ENCODE measurements at places on chromosomes 6 and 20. TPM values are rescaled to one million over a fixed set of nuclear protein-coding genes. Genes with fewer than 3 reads are reported as not detected.

DNA sequence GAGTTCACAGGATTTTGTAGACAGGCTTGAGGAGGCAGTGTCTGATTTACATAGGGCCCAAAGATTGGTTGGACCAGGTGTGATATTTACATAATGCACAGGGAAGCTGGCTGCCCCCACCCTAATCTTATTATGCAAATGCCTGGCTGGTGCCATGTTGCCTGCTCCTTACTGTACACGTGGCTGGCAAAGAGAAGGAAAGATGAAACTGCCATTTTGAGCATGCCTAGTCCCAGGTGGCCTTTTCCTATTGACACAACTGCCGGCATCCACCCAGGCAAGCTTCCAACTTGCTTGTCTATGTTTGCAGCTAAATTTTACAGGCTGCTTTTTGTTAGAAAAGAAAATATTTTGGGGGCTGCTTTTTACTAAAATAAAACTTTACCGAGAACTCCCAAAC is 174.6 kb downstream of the LMBRD1 start:
- H3K4me1 ChIP-seq = no peaks in the 10 kb centered on the region
- no peak overlapping the region for H3K4me3 ChIP-seq
- no peaks in the 10 kb centered on the region for H3K27me3 ChIP-seq

GRCh38 chr6:168871642-168872315 is 381.9 kb downstream of the THBS2 start:
- H3K4me1 ChIP-seq = peaks cover 3% of the 10 kb centered on the region
- H3K4me3 ChIP-seq = no peak overlapping the region
- no peak overlapping the region for H3K27ac ChIP-seq
- DNase-seq = no peak
- H3K27me3 ChIP-seq = no peaks in the 10 kb centered on the region
- no peaks in the 10 kb centered on the region for H3K36me3 ChIP-seq

GRCh38 chr6:138600726-138601125 is 101.4 kb upstream of the NHSL1 start:
- no peak for DNase-seq
- no peaks in the 10 kb centered on the region for H3K27me3 ChIP-seq
- no peaks in the 10 kb centered on the region for H3K4me1 ChIP-seq
- no peak overlapping the region for H3K4me3 ChIP-seq
- H3K36me3 ChIP-seq = no peaks in the 10 kb centered on the region

The PLG gene
- not detected for total RNA-seq

DNA sequence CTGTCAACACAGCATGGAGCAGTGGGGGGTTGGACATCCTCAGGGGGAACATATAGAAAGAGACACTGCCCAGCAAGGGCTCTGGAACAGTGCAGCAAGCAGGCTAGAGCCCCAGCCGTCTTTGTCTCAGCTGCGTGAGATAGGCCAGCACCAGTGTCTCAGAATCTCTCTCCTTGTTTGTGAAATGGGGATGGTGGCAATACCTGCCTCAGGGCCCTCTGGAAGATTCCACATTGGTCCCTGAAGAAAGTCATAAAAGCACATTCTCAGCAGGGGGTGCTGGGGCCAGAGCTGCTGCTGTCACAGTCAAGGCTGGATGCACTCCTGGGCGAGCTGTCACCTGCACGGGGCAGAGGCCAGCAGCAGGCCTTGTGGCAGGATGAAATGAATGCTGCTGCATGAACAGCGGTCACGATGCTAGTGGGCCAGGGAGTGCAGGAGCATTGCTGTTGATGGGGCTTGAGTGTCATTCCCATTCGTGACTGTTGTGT is 121.7 kb downstream of the SYCP2 start:
- H3K4me1 ChIP-seq = no peaks in the 10 kb centered on the region
- no peaks in the 10 kb centered on the region for H3K27me3 ChIP-seq
- H3K36me3 ChIP-seq = no peaks in the 10 kb centered on the region
- H3K4me3 ChIP-seq = no peak overlapping the region
- peak; percentile 40 for DNase-seq
- H3K27ac ChIP-seq = no peak overlapping the region

DNA sequence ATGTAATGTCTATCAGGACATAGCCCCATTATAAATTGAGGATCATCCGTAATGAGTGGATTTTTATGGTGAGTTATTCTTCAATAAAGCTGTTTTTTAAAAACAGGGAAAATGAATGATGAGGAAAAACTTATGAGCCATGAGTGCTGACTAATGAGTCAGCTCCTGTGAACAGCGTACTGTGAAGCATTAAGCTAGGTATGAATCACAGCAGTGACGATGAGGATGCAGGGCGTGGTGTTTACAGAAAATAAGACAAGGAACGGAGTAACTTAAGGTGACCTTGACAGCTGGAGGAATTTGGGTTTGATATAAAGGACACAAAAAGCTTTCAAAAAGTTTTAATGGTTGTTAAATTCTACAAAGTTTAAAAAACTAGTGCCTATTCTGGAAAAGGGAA is 96.3 kb downstream of the FOXF2 start:
- H3K4me1 ChIP-seq = no peaks in the 10 kb centered on the region
- DNase-seq = no peak
- no peak overlapping the region for H3K27ac ChIP-seq
- H3K36me3 ChIP-seq = no peaks in the 10 kb centered on the region
